Glutamatergic neuron (in vitro differentiated cells): ENCODE measurements at places on chromosomes 12 and 14.

- DNase-seq, result no peak
Measured at GRCh38 chr12:86666316-86666715, 410.1 kb upstream of the MGAT4C start.

- DNase-seq, result no peak
Measured at GRCh38 chr12:23781118-23781517, 168.4 kb downstream of the SOX5 start.

GRCh38 chr14:101087614-101088394 is 184.3 kb upstream of the RTL1 start:
- no peak for DNase-seq

DNA sequence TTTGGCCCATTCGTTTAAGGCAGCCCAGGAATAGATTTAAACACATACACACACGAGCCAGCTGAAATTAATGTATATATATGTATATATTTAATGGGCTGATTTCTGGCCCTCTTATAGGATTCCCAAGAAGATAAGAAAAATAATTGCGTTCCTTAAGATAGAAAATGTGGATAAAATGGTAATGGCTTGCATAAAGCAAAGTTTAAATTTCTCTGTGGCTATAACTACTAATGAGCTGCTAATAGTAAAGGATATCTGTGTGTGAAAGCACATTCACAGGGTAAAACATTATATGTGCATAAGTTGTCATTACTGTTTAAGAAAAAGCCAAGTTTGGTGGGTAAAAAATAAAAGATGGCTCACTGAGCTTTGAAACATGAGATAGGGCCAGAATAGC is 133.6 kb upstream of the AMIGO2 start:
- no peak for DNase-seq

- peak; percentile 11 for DNase-seq
Measured at GRCh38 chr12:52209321-52209720, 17.5 kb upstream of the KRT80 start.
